ENCODE measurements at places on chromosomes 16 and 17.
A peak's percentile ranks its signal among the peaks of the same experiment; 100 is the strongest.

DNA sequence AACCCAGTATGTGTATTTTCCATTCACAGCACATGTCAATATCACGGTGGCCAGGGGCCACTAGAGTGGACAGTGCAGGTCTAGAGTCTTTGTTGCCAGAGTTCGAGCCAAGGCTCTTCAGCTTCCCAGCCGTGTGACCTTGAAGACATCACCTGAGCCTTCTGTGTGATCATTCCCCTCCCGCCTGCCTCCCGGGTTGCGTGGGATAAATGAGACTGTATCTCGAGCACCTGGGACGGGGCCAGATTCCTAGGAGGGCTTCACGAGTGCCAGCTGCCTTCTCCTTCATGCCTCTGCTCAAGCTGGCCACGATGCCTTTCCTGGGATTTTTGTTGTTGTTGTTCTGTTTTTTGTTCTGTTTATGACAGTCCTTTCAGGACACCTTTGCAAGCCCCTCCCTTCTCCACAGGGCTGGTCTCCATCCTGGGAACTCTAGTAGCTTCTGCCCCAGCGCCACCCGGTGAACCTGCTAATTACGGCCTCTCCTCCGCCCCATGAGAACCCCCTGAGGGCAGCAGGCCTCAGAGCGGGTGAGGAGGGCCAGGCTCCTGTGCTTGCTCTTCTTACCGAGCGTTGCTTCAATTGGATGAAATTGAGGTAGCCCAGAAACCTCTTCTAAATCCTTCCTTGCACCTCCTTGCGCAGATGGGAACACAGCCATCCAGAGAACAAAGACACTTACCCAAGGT lies 3.9 kb downstream of the SPNS2 start:
- DNase-seq: no peak

DNA sequence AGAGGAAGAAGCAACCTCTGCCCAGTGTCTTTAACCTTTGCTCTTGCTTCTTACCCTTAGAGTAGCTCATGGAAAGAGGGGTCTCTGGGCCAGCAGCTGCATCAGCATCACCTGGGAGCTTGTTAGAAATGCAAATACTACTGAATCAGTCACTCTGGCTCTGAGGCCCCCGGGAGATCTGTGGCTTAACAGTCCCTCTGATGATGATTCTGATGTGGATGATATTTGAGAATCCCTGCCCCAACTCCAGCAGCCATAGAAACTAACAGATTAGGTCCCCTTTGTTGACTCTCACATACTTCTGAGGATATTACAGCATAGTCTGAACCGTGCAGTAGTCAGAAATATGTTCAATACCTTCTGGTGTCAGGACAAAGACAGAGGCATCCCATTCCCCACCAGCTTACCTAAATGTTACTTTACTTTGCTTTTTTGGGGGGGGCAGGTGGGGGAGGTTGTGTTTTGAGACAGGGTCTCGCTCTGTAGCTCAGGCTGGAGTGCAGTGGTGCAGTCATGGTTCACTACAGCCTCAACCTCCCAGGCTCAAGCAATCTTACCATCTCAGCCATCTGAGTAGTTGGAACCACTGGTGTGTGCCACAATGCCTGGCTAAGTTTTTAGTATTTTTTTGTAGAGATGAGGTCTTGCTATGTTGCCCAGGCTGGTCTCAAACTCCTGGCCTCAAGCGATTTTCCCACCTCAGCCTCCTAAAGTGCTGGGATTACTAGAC lies 220.1 kb downstream of the CCDC182 start:
- DNase-seq: no peak

- no peak for DNase-seq
Observed at GRCh38 chr17:35700150-35700549, 31.3 kb upstream of the RASL10B start.

DNA sequence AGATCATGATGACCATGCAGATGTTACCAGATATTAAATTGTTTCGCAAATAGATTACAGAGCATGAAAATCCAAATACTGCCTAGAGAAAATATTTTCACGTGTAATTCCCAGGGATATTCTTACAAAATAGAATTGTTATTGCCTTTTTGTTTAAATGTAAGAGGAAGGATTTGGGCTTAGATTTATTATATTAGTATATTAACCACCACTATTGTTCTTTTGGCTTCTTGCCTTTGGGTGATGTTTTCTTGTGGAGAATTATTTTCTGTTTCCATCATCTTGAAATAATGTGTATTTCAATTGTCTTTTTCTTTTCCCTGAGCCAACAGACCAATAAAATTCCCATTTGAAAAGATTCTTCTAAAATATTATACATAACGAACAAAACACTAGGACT lies 109.7 kb upstream of the NUDT7 start:
- no peak for DNase-seq

DNA sequence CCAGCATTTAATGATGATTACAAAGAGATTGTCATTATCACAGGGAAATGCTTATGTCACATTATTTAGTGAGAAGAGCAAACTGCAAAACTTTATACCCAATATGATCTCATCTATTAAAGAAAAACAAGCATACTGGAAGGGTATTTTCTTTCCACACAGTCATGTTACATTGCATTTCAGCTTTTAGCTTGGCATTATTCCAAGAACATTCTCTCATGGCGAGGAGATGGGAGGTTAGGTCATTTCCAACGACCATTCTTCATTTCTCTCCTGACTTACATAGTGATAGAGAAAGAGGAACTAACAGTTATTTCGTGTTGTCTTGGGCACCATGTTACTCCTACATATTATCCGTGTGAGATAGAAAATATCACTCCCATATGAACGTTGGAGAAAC lies 309.4 kb upstream of the XYLT1 start:
- DNase-seq: no peak

DNA sequence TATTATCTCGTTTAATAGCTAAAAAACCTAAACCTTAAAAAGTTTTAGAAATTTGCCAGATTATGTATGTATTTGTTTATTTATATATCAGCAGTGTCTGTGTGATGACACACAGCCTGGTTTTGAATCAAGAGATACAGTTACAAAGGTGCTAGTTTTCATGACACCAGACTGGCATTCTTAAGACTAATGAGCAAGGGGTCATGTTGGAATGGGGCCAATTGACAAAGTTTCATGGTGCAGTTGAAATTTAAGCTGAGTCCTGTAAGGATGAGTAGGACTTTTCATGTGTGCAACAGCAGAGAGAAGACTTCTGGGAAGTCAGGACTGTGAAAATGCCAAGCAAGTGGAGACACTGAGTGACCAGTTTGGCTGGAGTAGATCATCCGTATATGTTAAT lies 3.2 kb upstream of the KRT10 start:
- no peak for DNase-seq

- DNase-seq: no peak
Observed at GRCh38 chr16:88805340-88805715, 1.7 kb downstream of the CDT1 start.

- no peak for DNase-seq
Observed at GRCh38 chr17:56478836-56479447, 114.6 kb upstream of the NOG start.

DNA sequence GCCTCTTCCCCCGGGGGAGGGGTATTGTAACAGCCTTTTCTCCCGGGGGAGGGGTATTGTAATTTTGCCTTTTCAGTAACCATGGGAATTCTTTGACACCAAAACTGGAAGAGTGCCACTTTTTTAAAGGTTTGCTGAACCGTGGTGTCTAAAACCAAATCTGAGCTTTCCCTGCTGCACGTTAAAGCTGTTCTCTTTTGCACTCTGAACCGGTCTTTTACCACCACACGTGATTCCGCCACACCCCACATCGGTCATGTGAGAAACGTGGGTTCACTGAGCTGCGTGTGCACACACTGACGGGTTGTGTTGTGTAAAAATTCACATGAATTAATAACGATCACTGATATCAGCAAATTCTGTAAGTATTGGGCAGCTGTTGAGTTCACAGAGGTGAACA lies 9.2 kb upstream of the ACSF3 start:
- no peak for DNase-seq

- no peak for DNase-seq
Observed at GRCh38 chr17:58873926-58874325, 118.3 kb downstream of the PPM1E start.

GRCh38 chr16:85851034-85851785 lies 47.8 kb upstream of the IRF8 start:
- DNase-seq: no peak

- no peak for DNase-seq
Observed at GRCh38 chr17:34435182-34435928, 72.3 kb upstream of the CCL1 start.

- DNase-seq: no peak
Observed at GRCh38 chr17:39529455-39529854, 68.2 kb downstream of the CDK12 start.

- peak; percentile 27 for DNase-seq
Observed at GRCh38 chr17:36675250-36675649, 73.9 kb downstream of the MRM1 start.

- DNase-seq: no peak
Observed at GRCh38 chr16:81823111-81823510, 44.0 kb downstream of the PLCG2 start.

DNA sequence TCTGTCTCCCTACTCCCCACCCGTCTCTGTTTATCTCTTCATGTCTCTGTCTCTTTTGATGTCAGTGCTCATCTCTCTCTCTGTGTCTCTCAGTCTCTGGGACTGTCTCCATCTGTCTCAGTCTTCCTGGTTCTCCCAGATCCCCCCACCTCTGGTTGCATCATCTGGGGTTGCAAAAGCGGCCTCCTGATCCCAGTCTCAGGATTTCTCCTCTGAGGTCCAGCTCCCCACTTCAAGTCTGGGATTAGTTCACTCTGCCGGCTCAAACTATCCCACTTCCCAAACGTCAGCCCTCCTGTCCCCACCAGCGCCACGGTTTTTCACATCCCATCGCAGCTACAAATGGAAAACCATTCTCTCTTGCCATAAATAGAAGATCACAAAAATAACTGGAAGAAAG lies 9.0 kb downstream of the TEKT5 start:
- DNase-seq: no peak

GRCh38 chr17:31051506-31051905 lies 43.3 kb upstream of the NF1 start:
- DNase-seq: no peak

- DNase-seq: no peak
Observed at GRCh38 chr17:66684261-66684660, 150.7 kb upstream of the CACNG5 start.

GRCh38 chr17:64064331-64064730 lies 43.9 kb upstream of the ICAM2 start:
- DNase-seq: no peak

- DNase-seq: no peak
Observed at GRCh38 chr16:55842369-55843104, 9.6 kb upstream of the CES1 start.

DNA sequence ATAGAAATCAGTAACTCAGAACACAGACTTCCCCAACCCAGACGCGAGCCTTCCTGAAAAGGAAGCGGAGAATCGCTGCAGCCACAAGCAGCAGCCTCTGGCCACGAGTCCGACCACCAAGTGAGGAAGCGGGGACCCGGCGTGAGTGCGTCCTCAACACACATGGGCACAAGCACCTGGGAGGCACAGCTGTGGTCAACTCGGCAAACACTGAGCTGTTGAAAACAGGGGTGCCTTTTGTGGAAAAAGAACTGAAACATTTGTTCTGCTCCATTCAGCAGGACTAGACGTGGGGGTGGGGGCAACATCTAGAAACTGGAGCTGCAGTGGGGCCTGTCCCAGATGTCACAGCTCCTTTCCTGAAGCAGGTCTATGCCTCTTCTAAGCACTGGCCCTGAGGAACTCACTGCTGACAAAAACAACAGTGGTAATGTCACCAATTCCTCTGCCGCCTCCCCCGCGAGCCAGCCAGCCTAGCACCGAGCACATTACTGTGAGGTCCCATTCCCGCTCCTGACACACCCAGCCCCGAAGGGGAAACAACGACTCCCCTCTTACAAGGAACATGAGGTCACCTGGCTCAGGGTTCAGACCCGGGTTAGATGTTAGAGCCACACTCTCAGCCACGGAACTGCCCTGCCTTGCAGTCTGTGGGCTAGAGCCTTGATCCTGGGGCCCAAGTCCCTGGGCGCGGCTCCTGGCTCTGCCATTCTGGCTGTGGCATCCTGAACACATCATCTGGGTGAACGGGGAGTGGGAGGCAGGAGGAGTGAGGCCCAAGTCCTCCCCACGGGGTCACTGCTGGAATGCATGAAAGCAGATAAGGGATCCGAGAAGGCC lies 29.0 kb downstream of the KDM8 start:
- DNase-seq: peak; percentile 73

DNA sequence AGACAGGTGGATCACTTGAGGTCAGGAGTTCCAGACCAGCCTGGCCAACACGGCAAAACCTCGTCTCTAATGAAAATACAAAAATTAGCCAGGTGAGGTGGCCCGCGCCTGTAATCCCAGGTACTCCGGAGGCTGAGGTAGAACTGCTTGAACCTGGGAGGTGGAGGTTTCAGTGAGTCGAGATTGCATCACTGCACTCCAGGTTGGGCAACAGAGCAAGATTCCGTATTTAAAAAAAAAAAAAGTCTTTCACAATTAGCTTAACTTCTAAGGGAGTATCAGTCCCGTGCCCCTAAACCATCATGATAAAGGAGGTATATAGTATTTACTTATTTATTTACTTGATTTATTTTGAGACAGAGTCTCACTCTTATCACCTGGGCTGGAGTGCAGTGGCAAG lies 3.4 kb upstream of the MEFV start:
- no peak for DNase-seq

DNA sequence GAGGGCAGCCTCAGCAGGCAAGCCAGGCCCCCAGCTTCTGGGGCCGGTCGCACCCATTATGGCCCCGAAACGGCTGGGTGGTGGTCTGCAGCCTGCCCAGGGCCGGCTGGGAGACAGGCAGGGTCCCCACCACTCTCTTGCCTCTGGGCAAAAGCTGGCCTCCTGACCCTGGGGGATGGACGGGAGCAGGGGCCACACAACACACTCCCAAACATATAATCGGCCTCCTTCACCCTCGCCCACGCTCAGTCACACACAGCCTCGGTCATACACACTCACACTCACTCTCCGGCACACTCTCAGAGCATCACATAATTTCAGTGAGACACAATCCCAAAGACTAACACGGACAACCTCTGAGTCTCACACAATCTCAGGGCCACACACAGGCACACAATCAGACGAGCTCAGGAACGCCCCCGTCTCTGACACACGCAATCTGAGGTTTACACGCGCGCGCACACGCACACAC lies 589 bp downstream of the PEMT start:
- DNase-seq: no peak

DNA sequence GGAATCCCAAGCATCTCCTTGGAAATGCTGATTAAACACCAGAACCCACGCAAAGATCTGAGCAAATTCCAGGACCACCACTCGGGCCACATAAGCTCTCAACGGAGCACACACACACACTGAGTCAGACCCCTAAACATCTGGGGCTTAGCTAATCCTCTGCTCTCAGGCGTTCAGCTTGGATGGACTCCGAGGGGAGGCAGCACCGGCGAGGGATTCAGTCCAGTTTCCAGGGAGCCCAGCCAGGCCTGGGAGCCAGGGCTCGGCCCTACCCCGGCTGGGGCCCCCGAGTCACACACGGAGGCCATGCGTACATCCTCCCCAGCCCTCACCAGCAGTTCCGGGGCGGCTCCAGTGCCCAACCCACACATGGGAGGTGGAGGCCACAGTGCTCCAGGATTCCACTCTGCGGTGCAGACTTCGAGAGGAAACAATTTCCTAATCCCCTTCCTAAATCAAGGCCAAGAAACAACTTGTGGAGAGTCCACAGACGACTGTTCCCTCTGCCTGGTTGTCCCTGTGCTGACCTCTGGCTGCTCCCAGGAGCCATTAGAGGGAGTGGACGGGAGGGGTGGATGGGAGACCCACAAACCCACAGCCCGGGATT lies 70.5 kb downstream of the GAS7 start:
- DNase-seq: no peak

- DNase-seq: no peak
Observed at GRCh38 chr16:70470927-70471341, 16.5 kb downstream of the FCSK start.

GRCh38 chr17:35372846-35373533 lies 431 bp downstream of the SLFN11 start:
- DNase-seq: peak; percentile 42

- no peak for DNase-seq
Observed at GRCh38 chr16:24906199-24906808, 60.5 kb downstream of the SLC5A11 start.
